ENCODE measurements at places on chromosomes 1 and 21.

GRCh38 chr1:155321639-155322503 lies 1.2 kb downstream of the RUSC1 start:
- no peak for DNase-seq

GRCh38 chr1:206514813-206515387 lies 7.6 kb downstream of the RASSF5 start:
- DNase-seq: no peak

DNA sequence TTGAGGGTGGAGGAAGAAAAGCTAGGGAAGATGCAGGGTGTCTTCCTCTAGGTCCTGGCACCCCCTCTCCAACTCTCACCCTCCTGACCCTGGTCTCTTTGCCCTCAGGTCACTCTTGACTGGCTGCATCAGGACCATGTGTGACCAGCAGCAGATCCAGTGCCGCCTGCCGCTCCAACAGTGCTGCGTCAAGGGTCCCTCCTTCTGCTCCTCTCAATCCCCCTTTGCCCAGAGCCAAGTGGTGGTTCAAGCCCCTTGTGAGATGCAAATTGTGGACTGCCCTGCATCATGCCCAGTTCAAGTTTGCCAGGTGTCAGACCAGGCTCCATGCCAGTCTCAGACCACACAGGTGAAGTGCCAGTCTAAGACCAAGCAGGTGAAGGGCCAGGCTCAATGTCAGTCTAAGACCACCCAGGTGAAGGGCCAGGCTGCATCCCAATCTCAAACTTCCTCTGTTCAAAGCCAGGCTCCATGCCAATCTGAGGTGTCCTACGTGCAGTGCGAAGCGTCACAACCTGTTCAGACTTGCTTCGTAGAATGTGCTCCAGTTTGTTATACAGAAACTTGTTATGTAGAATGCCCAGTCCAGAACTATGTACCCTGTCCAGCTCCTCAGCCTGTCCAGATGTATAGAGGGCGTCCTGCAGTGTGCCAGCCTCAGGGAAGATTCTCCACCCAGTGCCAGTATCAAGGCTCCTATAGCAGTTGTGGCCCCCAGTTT lies 1.8 kb downstream of the KPRP start:
- DNase-seq: no peak

GRCh38 chr1:192550922-192551534 lies 24.5 kb upstream of the RGS1 start:
- DNase-seq: peak; percentile 48

- DNase-seq: no peak
These were observed 15.1 kb downstream of the BLACAT1 start for GRCh38 chr1:205440476-205441317.

GRCh38 chr1:77929806-77930205 lies 41.4 kb downstream of the NEXN start:
- DNase-seq: no peak

DNA sequence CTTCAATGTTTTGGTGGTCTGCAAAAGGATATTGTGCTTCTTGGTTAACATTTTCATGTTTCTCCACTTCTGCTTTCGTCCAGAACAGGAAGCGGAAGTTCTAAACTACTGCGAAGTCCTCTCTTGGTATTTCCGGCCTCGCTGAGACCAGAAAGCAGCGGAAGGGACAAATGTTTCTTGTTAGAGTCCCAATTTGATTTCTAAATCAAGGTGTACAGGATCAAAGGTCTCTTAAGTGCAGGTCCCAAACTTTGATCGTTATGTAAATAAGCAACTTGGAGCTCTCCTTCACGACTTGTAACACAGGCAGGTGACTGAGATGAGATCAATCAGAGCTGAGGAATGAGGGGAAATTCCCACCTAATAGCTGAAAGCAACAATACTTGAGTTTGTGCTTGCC lies 40.1 kb upstream of the HMCN1 start:
- DNase-seq: no peak

DNA sequence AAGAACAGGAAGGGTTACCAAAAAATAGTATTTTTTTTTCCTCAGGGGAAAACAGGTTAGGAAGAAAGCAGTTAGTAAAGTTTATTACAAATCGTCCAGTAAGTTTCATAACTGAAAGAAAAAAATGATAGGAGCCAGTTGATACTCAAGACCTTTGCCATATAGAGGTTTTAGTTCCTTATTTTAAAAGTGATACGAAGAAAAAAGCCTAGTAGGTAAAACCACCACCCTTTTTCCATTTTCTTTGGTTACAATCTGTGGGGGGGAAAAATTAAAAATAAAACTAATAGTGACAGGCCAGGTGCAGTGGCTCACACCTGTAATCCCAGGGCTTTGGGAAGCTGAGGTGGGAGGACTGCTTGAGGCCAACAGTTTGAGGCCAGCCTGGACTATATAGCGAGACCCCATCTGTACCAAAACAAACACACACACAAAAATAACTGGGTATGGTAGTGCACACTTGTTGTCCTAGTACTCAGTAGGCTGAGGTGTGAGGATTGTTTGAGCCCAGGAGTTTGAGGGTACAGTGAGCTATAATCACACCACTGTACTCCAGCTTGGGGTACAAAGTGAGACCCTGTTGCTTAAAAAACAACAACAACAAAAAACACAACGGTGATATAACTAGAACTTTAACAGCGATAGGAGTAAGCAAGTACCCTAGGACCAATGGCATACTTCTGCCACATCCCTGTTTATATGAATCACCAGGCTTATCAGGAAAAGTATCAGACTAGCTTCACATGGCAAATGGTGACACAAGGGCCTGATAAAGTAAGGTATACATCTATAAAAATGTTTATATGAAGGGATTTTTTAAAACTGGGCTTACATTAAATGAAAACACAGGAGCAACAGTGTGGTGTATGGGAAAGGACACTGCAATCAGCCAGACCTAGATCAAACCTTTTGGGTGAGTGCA lies 5.4 kb downstream of the TMEM59 start:
- DNase-seq: no peak

DNA sequence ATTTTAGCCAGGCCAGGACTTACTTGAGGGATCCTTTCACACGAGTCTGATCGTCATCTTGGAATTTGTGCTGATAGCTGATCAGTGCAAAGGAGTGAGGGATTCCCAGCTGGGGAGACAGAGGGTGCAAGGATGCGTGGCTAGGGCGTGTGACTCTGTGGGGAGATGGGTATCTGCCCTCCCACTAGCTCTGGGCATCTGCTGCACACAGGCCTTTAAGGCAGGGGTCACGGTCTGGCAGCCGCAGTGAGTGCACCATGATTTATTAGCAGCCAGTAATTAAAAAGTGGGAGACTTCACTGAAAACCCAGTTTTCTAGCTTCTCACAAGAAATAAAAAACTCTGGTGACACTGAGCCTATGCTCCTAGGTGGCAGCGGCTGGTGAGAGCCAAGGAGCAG lies 20.4 kb downstream of the THAP3 start:
- no peak for DNase-seq

DNA sequence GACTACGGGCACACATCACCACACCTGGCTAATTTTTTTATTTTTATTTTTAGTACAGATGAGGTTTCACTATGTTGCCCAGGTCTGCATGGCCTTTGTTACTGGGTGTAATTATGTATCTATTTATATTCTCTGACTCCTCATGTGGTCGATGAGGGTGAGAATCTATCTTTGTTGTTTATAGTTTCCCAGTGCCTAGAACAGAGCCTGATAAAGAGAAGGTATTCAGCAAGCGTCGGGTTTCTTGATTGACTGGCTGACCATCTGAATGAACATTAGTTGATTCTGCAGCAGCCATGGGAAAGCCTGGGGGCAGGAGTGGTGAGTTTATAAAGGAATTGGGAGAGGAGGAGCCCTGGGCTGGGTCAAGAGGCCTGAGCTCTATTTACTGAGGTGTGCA lies 28.5 kb downstream of the SERINC2 start:
- no peak for DNase-seq

- no peak for DNase-seq
These were observed 42.8 kb upstream of the ATF3 start for GRCh38 chr1:212565571-212566305.

DNA sequence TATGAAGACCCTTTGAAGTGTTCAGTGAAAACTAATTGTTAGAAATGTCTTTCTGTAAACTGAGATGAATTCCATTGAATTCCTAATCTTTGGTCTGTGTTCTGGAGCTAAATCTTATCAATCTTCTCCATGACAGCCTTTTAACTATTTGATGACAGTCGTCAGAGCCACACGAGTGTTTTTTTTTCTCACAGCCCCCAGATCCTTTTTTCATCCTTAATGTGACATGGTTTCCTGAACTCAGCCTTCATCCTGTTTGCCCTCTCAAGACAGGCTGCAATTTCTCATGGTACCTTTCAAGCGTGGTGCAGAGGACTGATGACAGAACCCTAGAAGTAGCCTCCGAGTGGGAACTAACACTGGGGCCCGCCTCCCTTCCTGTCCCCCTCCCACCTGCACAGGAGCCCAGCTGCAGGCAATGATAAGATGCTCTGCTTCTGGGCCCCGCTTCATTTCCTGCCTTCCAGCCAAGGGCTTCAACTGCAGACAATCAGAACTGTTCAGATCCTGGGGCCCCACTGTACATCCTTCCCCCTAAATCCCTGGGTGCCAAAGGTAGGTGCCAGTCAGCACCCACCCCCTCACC lies 114.6 kb upstream of the VAV3 start:
- no peak for DNase-seq

DNA sequence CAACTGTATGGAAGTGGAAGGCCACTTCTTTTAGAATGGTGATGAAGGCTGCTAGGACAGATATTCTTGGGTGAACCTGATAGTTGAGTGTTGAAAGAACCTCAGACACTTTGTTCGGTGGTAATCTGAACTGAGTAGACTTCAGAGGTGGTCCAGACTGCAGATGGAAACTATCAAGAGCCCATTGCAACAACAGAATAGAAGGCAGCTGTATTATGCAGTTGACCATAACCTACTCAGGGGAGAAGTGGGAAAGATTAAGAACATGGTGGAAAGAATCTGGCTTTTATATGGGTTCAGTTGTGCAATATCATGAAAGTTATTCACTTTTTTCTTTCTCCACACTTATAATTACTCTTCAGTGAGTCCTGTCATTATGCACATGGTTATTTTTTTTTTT lies 194.0 kb downstream of the KCNK2 start:
- DNase-seq: no peak

- peak; percentile 65 for DNase-seq
These were observed at the start of gene ZYG11A for GRCh38 chr1:52842643-52843310. Gene ZYG11A, plus strand, starts transcription at chr1:52842760. Its CDS starts 124 bp downstream, at chr1:52842884.

DNA sequence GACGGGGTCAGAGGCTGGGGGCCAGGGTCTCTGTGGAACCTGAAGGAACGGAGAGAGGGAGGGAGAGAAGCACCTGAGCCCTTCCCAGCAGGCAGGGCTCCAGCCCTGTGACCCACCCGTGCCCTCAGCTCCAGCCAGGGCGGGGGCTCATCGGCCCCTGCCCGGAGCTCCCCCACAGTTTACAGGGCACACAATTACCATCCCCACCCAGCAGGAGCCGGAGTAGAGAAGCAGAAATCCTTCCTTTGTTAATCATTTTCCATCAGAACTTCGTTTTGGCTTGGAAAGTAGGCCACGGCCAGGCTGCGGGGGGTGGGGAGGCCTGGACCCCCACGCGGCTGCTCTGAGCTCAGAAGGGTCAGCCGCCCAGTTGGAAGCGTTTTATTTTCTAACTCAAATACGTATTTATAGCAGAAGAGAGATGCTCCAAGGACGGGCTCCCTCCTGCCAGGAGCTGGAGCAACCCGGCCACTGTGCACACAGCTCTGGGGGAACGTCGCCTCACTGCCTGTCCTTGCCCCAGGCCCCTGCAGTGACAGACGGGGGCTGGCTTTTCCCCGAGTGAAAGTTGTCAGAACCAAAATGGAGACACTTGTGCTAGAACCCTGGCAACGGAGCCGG lies 42.7 kb upstream of the ADARB1 start:
- no peak for DNase-seq

GRCh38 chr1:69862906-69863305 lies 295.2 kb downstream of the LRRC7 start:
- DNase-seq: no peak

- DNase-seq: peak; percentile 99
These were observed 11.2 kb upstream of the CAPN2 start for GRCh38 chr1:223700942-223701637.

DNA sequence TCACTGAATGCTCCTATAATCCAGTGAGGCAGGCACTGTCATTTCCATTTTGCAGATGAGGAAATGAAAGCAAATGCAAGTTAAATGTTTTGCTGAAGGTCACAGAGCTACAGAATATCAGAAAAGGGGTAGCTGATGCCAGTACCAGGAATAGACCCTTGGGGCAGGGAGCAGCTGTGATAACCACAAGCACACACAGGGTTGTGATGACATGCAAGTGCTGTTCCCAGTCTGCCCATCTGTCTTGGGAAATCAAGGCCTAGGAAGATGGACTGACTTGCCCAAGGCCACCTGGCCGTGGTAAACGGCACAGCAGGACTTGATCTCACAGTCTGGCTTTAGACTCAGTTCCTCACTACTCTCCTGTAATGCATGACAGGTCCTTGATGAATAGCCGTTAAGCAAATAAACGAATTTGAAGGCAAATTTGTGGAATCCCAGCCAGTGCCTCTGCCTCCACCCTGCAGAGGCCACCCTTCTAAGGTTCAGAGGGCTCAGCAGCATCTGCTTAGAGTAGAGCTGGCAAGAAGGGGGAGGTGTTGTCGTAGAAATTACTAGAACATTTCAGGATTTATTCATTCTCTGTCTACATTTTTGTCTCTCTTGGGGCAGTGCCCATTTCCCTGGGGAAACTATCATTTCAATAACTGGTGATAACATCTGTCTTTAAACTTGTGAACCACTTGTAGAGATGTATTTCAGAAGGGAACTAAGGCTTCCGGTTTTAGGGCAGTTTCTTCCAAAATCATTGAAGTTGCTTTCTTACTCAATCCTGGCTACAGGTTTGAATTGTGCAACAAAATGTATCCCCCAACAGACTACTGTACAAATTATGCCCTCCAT lies 53.2 kb upstream of the MRPS6 start:
- DNase-seq: no peak

DNA sequence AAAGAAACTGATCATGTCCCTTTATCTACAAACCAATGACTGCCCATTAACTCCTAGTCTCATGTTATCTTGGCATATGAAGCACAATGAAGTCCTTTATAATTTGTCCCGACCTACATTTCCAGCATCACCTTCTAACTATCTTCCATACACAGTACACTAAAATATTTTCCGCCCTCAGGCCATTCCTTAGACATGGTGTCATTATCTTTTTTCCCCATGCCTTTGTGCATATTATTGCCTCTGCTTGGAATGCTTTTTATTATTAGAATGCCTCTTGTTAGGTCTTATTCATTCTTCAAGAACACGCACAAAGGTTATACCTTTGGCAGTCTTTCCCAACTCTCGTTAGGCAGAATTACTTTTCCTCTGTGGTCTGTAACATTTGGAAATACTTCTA lies 39.6 kb downstream of the ATG4C start:
- no peak for DNase-seq

DNA sequence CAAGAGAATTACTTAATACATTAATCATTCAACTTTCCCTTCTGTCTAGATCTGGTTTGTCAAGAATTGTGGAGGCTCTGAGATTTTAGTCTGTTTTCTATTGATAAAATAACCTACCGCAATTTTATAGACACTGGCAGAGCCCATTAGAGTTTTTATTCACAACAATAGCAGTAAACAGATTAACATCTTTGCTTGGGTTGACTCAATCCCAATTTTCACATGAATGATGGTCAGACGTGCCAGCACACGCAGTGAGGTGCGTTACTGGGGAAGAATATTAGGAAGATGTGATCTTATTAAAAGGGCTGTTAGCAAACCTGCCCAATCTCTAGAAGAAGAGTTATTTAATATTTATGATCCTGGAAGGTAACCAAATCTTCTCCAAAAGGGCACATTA lies 736.6 kb downstream of the MRPL39 start:
- no peak for DNase-seq

Data from HS-5 (cell line).